ENCODE measurements at places on chromosomes 1 and 21.

DNA sequence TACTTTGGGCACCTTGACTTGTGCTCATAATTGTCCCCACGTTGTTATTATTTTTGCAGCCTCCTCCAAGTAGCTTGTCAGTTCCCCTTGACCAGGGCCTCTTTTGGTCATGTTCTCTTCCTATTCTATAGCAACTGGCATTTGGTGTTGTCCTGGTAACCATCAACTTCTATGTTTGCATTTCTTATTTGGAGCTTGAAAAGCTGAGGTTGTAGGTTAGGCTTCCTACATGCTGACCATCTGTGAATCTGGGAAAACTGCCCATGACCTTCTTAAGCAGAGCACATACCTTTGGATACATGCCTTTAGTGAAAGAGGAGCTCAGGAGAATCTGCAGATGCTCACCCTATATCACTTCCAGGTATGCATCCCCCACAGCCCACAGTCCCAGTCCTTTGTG, 160.8 kb downstream of the HHAT start:
- DNase-seq, result no peak

DNA sequence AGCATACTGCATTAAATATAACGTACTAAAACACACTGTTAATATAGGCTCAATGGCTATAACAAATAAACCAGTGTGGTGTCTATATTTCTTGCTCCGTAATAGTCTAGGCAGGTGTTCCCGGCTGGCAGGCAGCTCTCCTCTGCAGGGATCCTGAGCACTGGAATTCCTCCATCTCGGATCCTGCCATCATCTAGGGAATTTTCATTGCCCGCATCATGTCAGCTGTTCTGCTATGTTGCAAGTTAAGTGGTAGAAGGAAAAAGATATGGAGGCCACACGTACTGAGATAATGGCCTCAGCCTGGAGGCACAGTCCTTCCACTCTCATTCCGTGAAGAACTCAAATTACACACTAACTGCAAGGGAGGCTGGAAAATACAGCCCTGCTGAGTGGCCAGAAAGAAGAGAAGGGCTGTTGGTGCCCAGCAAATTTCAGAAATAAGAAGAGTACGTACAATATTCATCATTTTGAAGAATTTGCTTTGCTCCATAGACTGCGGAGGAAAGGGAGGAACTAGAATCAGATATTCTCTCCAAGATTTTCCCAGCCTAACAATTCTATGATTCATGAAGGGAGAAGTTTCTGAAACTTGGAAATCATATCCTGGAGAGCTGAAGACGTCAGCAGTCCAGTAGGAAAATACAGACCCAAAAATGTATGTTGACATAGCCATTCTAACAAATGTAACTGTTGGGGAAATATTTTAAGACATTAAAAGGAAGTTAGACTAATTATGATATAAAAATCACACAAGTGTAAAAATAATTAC, 263.3 kb downstream of the MRPL39 start:
- no peak for DNase-seq

- no peak for DNase-seq
Observed at GRCh38 chr1:14850563-14850962, 252.1 kb downstream of the KAZN start.

- DNase-seq, result no peak
Observed at GRCh38 chr1:167950569-167950968, 13.7 kb upstream of the MPC2 start.

- no peak for DNase-seq
Observed at GRCh38 chr1:119871881-119872280, 24.4 kb downstream of the ADAM30 start.

- DNase-seq, result no peak
Observed at GRCh38 chr21:35039595-35040289, 9.4 kb downstream of the RUNX1 start.

DNA sequence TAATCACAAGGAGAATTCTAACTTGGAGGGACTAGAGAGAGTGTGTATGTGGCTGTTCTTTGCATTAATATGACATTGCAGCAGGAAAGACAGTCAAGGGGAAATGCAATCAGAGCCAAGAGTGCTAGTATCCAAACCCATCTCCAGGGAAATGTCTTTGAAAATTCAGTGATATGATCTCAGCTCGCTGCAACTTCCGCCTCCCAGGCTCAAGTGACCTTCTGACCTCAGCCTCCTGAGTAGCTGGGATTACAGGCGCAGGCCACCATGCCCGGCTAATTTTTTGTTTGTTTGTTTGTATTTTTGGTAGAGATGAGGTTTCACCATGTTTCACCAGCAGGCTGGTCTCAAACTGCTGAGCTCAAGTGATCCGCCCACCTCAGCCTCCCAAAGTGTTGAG, 16.3 kb downstream of the VASH2 start:
- DNase-seq, result no peak

DNA sequence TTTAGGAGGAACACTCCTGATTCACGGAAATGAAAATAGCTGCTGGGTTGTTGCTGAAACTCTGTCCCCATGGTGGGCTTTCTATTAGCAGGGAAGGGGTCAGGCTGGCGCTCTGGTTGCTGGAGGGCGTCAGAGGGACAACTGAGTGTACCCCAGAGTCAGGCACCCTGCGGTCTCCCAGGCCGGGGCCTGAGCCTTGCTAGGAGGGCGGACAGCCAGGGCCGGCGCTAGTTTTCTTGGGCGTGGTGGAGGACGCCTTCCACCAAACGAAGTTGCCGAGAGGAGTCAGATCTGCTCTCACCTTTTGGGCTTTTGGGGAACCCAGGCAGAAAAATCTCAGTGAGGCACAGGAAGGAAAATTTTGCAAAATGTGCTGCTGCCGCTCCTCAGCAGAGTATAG, 54.8 kb downstream of the NGF start:
- no peak for DNase-seq

DNA sequence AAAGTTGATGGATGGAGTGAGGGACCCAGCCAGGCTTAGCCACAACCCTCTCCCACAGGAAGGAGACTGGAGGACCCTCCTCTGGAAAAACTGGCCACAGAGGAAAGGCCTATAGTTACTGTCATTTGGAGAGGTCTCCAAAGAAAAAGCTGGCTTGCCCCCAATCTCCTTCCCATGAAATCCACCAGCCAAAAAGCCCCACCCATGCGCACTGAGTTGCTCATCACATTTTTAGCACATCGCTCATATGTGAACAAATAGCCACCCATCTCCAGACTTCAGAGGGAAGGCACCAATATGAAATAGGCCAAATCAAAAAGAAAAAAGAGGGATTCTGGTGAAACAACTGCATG, 36.9 kb upstream of the QSOX1 start:
- DNase-seq, result no peak

GRCh38 chr1:199909137-199909536, 118.4 kb upstream of the NR5A2 start:
- no peak for DNase-seq

DNA sequence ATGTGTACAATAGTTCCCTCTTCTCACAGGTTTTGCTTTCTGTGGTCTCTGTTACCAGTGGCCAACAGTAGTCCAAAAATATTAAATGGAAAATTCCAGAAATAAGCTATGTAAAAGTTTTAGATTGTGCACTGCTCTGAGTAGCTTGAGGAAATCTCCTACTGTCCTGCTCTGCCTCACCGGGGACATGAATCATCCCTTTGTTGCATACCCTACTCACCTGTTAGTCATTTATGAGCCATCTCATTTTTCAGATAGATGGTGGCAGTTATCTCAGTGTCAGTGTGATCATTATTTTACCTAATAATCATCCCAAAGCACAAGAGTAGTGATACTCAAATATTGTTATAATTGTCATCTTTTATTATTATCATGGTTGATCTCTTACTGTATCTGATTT, 688.1 kb downstream of the PLA2G4A start:
- DNase-seq, result no peak

GRCh38 chr1:221919743-221920142, 177.9 kb upstream of the DUSP10 start:
- DNase-seq, result no peak

All from activated naive CD4-positive, alpha-beta T cell treated with Interleukin-2 at 50 U/mL for 16 hours (primary cell).